Stimulated activated CD8-positive, alpha-beta memory T cell treated with anti-CD3 and anti-CD28 coated beads, Interleukin-15, amount 100 ng/mL, for 4 hours (primary cell): ENCODE measurements at places on chromosomes 4 and X.

GRCh38 chr4:82900066-82900410 is 497 bp upstream of the THAP9 start:
- no peak for DNase-seq

- no peak for DNase-seq
Observed at GRCh38 chr4:183364025-183364424, 41.8 kb upstream of the CLDN24 start.

DNA sequence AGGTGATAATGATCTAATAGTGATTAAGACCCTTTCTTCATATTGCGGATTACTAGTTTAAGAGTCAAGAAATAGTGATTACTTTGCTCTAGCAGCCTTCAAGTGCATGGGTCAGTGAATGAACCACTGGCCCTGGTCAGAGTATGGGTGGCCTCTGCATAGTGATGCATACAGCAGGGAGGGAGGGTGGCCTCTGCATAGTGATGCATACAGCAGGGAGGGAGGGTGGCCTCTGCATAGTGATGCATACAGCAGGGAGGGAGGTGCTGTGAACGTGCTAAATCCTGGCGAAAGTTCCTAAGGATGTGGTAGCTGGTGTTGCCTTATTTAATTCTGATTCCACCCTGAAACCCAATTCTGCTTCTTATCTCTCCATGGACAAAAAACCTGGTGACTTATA is 246.7 kb upstream of the ARSJ start:
- no peak for DNase-seq

DNA sequence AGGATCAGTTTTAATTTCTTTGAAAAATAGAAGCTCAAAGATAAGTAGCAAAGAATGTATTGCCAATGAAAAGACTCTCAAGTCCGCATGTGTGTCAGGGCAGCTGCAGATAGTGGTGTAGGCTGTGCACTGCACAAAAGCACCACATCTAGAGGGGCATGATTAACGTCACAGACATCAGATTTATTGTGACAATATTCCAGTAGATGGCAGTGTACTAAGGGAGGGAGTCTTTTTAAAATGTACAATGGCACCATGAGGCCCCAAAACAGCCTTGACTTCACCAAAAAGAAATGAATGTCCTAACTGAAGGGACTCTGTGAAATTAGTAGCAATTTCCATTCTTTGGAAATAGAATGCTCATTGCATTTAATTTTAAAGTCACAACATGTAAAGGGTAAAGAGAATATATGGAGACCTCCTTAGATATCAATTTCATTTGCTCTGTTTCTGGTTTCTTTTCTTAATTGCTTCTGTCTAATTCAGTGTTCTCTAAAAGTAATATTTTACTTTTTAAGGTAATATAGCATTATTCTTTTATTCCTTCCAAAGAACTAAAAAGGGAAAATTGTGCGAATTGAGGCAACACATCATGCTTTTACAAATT is 98.4 kb downstream of the ZNF827 start:
- no peak for DNase-seq

DNA sequence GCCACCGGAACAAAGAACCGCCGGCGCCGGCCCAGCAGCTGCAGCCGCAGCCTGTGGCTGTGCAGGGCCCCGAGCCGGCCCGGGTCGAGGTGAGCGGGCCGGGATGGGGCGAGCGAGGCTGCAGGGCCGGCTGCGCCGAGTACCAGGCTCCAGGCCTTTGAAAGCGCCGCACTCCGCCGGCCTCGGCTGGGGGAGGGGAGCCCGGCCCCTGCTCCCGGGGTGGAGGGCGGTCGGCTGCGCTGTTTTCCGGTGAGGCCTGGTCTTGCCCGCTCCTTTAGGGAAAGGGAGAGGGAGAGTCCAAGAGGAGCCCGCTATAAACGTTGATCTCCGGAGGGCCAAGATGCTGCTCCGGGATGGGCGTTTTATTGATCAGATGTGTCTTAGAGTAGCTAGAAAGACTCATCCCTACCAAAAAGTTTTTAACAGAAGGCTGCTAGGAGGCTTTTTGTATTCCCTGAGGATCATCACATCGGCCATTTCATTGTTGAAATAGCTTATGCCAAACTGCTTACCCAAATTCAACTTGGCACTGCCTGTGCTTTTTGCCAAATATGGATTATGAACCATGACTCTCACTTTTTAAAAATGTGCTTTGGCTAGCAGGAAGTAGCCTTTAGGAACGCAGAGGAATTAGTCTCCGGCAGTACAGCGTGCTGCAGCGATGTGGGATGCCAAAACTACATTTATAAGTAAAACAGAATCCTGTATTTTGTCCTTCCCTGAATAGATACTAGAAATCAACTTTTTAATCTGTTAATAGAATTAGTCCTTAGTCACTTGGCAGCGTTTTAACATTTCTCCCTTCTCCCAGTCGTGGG is 760 bp downstream of the TMEM165 start:
- DNase-seq, result no peak

GRCh38 chr4:77003400-77003799 is 53.8 kb downstream of the SEPTIN11 start:
- no peak for DNase-seq

DNA sequence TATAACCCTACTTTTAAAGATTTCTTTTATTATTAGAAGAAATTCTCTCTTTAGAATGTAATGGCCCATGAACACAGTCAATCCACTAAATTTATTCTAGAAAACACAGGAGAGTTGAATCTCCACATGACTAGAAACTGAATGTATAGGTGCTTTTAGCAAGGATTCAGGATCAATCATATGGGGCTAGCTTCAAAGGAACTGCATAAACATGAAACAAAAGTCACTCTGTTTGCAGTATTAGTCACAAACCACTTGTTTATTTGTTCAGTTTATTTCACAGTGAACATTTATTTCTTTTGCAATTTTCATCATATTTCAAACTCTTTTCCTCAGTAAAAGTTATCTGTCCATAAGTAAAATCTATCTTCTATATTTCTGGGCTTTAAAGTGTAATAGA is 1604.6 kb downstream of the PCDH18 start:
- DNase-seq, result no peak

DNA sequence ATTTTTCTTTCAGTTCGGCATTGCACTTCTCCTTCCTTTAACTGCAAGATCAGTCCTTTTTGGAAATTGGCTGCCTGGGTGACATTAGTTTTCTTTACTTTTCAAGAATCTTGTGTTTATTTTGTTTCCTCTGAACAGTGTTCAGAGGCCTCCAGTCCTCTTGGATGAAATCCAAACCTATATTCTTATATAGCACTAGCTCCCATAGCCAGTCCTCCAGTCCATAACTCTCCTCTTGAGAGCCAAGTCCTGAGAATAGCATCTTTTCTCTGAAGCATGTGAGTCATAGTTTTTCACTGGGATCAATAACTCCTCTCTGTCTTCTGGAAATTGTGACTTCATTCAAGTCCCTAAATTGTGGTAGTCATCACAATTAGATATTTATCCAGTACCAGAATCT is 357.5 kb downstream of the RAPGEF2 start:
- DNase-seq, result no peak

GRCh38 chr4:136862653-136863052 is 669.6 kb downstream of the PCDH18 start:
- no peak for DNase-seq

GRCh38 chr4:128979934-128980333 is 113.4 kb downstream of the SCLT1 start:
- DNase-seq, result no peak

- no peak for DNase-seq
Observed at GRCh38 chr4:147530723-147531122, 49.8 kb downstream of the EDNRA start.

DNA sequence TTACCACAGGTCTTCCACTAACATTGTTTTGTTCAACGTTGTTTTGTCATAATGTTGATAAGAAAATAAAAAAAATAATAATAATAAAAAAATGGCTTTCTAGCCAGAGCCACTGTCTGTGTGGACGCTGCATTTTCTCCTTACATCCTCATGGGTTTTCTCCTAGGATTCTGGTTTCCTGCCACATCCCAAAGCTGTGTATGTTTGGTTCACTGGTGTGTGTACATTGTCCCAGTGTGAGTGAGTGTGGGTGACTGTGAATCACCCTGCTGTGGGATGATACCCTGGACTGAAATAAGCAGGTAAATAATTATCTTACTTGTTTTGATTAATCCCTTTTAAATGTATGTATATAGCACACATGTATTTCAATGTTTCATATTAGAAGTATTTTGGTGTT is 2154.4 kb upstream of the AGA start:
- DNase-seq, result no peak

GRCh38 chr4:56973336-56973735 is 4.1 kb downstream of the NOA1 start:
- no peak for DNase-seq

GRCh38 chrX:9340598-9341290 is 124.1 kb upstream of the TBL1X start:
- no peak for DNase-seq

DNA sequence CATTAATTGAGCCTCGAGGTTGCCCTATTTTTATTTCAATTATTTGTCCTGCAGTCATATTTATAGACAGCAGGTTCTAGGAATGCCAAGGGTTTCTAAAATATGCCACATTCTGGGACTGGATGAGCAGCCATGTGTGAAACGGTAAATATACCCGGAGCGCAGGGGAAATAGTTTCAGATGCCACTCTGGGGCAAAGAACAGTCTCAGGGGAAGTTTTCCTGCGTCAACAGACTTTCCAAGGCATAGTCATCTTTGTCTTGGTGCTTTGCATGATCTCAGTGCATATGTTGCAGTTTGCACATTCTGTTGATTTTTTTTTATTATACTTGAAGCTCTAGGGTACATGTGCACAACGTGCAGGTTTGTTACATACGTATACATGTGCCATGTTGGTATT is 71.0 kb downstream of the GPAT3 start:
- no peak for DNase-seq

DNA sequence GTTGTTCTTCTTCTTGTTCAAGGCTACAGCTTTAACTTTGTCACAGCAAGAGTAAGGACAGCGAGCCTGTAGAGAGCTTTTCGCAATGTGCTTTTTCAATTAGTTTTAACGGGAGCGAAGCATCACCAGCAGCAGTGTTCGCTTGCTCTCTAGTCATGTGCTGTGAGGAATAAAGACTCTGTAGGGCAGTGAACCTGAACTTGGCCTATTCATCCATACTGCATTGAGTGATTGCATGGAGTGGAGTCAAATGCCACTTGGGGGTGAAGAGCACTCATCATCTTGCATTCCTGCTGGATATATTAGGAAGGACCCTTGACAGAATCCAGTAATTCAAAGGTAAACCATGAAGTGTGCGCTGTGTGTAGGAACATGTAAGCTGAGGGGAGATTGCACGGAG is 240.0 kb downstream of the FRMPD4 start:
- DNase-seq, result no peak

DNA sequence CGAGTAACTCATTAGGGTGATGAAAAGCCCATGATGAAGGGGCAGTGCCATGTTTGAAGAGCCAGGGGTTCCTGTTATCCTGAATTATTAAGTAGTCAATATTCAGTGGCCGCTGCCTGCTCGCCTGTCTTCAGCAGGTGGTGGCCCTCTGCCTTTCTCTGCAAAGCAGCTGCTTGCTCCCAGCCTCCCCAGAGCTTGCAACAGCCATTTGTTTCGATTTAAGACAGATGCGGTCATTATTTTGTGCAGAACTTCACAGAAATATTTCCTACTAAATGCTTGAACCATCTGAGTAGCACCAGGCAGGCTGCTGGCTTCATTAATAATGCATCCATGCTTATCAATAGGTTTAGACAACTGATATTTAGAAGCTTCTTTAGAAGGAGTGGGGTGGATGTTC is 104.3 kb upstream of the TTC29 start:
- no peak for DNase-seq

DNA sequence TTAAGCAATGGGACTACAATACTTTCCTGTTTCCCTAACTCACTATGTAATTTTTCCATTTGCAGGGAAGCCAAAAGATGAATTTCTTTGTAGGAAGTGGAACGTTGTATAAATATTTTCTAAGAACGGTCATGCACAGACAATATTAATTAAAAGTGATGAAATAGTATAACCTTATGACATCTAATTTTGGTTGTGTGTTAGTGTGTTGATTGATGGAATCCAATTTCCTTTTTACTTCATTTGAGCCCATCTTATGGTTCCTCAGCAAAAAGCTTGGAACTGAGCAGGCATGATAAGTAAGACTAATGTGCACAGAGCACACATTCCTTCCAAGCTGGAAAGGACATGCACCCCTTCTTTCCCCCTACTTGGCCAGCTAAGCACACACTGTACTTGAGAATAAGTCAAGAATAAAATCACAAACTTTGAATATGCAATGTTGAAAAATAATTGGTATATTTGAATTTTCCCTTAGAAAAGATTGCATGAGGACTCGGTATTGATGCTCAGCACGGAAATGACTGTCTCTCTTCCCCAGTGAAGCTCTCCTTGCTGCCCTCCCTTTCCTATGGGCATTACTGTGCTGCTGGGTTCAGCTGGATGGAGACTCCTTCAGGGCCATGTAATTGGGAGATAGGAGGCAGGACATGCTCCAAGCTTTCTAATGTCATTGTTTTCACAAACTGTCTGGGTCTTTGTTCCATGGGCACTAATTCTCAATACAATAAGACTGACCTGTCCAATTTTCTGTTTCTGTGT is 19.2 kb upstream of the PDLIM3 start:
- no peak for DNase-seq

DNA sequence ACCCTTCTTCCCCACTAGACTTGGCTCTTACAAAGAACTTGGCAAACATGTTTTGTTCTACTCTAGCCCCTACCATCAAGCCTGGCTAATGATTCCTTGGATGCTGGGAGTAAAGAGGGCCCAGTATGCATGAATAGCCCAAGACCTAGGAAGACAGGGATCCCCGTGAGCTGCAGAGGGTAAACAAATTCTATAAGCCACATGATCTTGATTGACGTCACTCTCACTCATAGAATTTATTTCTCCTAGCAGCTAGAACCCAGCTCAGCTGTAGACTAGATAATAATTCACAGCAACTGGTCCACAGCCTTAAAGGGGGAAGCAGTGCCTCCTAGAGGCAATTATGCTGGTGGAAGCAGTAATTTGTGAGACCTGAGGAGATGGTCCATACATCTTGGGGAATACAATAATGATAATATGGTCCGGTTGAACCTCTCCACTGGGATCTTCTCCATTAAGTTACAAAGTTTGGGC is 16.1 kb upstream of the USO1 start:
- peak; percentile 31 for DNase-seq

GRCh38 chrX:103369479-103369878 is 6.9 kb upstream of the BEX3 start:
- DNase-seq, result no peak

- no peak for DNase-seq
Observed at GRCh38 chr4:78612398-78613178, 61.0 kb downstream of the ANXA3 start.

- DNase-seq, result no peak
Observed at GRCh38 chrX:41828826-41829225, 94.5 kb downstream of the CASK start.

DNA sequence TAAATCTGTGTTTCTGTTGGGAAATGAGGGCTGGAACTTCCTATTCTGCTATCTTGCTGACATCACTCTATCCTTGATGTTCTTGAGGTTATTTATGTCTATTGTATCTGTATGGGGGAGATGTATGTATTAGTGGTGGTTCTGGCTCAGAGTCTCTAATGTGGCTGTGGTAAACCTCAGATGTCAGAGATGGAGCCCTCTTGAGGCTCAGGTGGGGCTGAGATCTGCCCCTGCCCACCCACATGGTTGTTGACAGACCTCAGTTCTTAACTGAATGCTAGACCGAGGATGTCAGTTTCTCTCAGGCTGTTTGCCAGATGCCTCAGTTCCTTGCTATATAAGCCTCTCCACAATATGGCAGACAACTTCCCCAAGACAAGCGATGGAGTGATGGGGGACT is 3.3 kb upstream of the CPE start:
- no peak for DNase-seq
